ENCODE measurements at places on chromosomes 3 and 15.

DNA sequence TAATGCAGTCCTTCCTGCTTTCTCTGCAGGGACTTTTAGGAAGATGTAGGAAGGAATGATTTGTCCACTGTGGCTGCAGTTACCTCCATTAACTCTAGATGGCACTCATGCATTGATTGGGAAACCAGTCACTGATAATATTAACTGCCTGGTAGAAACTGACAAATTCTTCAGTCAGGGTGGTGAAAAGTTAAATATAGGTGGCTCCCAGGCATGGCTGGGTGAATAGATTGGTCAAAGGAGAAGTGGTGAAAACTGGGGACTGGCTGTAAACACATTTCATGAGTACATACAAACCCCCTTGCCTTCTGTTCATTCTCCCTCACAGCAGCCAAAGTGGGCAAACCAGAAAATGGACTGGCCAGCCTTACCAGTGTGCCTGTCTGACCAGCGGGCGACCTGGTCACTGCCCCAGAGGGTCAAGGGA is 333.4 kb downstream of the THSD4 start:
- DNase-seq, result peak; percentile 33

DNA sequence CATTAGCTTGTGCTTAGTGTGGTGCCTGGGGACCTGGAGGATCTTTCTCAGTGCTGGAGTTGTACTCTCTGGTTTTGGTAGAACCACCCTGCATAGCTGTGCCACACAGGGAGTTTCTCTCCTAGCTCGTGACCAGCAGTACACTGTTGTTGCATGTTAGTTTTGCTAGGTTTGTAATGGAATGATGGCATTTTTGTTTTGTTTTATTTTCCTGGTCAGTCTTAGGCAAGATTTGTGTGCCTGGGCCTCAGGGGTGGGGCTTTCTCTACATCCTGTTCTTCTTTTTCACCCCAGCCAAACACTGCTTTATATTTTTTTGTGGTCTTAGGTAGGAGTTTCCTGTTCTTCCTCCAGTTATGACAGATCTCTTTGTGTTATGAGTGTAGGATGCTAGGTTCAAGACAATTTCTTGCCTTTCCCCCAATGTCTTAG is 534.5 kb upstream of the KCNMB2 start:
- no peak for DNase-seq

GRCh38 chr15:31435912-31436628 is 109.4 kb downstream of the KLF13 start:
- no peak for DNase-seq

DNA sequence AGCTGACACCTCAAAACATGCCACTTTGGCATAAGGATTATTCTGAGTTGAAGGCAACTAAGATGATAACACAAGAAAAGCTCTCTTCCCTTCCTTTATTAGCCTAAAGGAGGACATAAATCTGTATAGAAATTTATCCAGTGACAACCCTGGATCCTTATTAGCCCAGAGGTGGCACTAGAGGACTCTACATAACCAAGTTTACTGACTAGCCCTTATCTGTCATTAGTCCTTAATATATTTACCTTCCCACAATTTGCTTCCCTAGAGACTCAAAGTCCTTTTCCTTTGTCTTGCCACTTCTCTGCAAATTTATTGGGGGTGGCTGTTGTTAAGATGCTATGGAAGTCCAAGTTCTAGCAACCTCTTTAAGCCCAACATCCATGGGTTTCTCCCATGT is 26.7 kb downstream of the CEP70 start:
- DNase-seq, result no peak

- DNase-seq, result no peak
Observed at GRCh38 chr15:40197434-40197833, 36.6 kb downstream of the BUB1B start.

DNA sequence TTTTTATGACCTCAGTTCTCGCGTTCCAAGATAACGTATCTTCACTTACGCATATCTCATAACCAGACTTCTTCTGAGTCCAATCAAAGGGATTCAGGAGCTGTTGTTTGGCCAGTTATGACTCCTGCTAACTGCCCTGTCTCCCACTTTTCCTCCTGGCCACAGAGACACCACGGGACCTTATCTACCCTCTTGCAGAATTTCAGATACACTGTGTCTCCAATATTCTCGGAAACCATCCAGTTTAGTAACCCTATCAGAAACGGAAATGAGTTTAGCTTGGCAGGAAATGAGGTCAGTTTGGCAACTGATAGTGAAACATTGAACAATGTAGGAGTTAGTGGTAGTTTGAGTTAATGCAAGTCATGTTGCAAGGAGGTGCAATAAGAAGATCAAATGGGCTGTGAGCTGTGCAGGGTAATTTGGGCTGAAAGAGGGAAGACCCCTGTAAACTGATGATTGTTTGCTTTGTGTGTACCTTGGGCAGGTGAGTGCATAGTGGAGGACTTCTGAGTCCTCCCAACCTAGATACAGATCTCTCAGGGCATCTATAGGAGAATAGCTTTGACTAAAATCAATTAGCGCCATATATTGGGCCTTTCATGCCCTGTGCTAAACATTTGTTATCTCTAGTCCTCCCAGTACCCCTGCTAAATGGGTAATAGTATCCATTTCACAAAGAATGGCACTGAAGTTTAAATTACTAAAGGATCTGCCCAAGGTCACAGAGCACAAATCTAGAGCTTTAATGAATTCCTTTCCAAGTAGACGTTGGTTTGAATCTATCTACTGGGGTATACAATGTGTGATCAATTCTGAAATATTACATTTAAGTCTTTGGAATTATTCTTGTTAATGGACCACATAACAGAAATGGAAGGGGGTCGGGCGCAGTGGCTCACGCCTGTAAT is 41.3 kb upstream of the PIK3CB start:
- DNase-seq, result no peak
